ENCODE measurements at places on chromosomes 2 and 18. TPM values are rescaled to one million over a fixed set of nuclear protein-coding genes. Genes with fewer than 3 reads are reported as not detected.

Gene DSC1
- 2.7 TPM for total RNA-seq

Gene POLE4
- 46.1 TPM for total RNA-seq

Gene ESPNL
- total RNA-seq: 0.41 TPM

Gene MTIF2
- total RNA-seq: 33.1 TPM

Gene USP40
- total RNA-seq: 18.4 TPM

Gene GAREM1
- 0.52 TPM for total RNA-seq

Gene L3MBTL4
- 0.49 TPM for total RNA-seq

Gene COBLL1
- total RNA-seq: not detected

Gene SCYGR1
- not detected for total RNA-seq

Gene COL3A1
- not detected for total RNA-seq

Gene SNX17
- total RNA-seq: 130 TPM

Gene TMEM169
- 5.1 TPM for total RNA-seq

Gene CERKL
- 0.11 TPM for total RNA-seq

Gene IL18RAP
- 4.2 TPM for total RNA-seq

Gene SKOR2
- total RNA-seq: not detected

Gene MAP3K19
- not detected for total RNA-seq

All from CD4-positive, alpha-beta memory T cell (primary cell).